ENCODE measurements at places on chromosomes 7 and 10.

- no peaks in the 10 kb centered on the region for H3K27me3 ChIP-seq
- no peak overlapping the region for H3K4me3 ChIP-seq
- H3K36me3 ChIP-seq: no peaks in the 10 kb centered on the region
- H3K4me1 ChIP-seq: no peaks in the 10 kb centered on the region
- H3K27ac ChIP-seq: no peak overlapping the region
These were observed 165.4 kb downstream of the CDC14C start for GRCh38 chr7:49089717-49090116.

DNA sequence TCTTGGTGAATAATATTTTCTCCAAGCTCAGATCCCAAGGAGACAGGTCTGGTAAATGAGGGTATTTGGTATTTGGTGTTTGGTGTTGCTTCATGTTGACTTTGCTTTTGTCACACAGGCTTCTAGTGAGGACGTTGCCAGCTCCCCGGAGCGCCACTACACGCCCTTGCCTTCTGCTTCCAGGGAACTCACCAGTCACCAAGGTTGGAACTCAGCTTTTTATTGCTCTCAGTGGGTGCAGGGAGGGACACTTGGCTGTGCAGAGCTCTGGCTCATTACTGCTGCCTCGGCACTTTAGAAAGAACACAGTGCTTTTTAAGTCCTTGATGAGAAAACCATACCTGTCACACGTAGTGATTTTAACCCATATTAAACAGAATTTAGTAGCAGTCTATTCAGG, 892.9 kb downstream of the LRMDA start:
- H3K27me3 ChIP-seq: no peaks in the 10 kb centered on the region
- H3K27ac ChIP-seq: no peak overlapping the region
- no peak overlapping the region for H3K4me3 ChIP-seq
- H3K4me1 ChIP-seq: no peaks in the 10 kb centered on the region
- no peaks in the 10 kb centered on the region for H3K36me3 ChIP-seq

DNA sequence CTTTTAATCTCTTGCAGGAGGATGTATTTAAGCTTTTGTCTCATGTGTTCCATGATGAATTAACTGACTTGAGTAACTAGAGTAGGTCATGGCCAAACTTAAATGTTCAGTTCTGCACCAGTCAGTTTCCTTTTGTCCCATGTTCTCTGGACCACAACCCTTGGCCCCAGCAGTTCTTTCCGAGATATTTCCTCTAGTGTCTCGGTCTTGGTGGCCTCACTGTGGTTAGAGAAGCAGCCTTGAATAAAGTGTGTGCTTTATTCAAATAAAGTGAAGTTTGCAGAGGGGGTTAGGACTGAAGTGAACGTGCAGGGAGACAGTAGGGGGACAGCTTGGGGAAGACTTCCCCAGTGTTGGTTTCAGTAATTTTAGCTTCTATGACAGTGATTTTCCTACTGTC, 9.3 kb downstream of the ZNF212 start:
- no peaks in the 10 kb centered on the region for H3K4me1 ChIP-seq
- no peak overlapping the region for H3K27ac ChIP-seq
- no peak overlapping the region for H3K4me3 ChIP-seq
- DNase-seq: no peak
- H3K36me3 ChIP-seq: peaks cover 5% of the 10 kb centered on the region

DNA sequence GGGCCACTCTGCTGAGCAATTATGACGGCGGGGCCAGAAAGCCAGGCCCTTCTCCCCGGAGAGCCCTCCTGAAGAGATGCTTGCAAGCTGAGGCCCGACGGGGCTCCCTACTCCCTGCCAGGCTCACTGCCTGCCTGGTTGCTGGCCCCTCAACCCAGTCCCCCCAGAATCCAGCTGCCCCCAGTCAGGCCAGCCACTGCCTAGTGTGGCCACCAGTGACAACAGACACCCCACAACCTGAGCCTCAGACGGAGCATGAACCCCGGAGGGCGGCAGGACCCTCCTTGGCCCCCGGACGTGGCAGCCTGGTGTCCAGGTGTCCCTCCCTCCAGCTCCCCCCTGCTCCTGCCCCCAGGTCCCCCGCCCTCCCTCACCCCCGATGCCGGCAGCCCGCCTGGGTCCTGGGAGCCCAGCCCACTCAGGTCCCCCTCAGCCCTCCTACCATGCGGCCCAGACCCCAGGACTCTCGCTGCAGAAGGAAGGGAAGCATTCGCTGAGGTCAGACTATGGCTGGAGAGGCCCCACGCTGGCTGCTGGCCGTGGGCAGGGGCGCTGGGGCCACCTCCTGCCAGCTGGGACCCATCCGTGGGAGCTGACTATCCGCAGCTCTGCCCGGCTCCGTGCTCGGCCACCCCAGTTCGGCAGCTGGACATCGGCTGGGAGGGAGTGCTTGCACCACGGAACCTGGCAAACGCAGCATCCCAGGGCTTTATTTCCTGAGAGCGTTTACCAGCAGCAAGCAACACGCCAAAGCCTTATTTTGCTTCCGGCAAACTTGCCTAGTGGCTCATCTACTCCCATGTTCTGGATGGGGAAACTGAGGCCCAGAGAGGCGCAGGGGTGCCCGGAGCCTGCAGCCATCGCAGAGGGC, 89.8 kb downstream of the UNCX start:
- peaks cover 60% of the 10 kb centered on the region for H3K27me3 ChIP-seq
- no peak for DNase-seq
- no peak overlapping the region for H3K4me3 ChIP-seq
- H3K27ac ChIP-seq: no peak overlapping the region

DNA sequence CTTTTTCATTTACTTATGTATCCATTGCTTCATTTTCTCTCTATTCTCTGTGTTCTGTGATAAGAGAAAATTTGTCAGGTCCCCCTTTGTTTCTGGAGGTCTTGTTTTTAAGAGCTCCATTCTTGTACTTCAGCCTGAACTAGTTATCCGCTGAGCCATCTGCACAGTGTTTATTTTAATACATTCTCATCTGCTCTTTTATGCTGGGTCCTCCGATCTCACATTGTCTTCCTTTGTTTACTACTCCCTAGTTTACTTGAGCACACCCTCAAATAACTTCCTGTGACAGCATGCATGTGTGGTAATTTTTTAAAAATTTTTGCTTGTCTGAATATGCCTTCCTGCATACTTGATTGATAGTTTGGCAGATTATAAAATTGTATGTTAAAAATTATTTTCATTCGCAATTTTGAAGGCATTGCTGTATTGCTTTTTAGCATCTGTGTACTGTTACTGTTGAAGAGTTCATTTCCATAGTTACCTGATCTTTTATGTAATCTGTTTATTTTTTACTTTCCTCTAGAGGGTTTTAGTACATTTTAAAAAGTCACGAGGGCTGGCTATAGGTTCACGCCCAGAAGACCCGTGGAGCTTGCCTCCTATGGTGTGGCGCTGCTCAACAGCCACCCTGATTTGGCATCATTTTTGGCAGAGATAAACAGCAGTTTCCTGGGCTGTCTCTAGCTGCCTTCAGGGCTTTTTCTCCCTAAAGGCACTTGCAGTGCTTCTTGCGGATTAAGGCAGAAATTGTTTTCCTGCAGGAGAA, 31.9 kb downstream of the RSBN1L start:
- no peaks in the 10 kb centered on the region for H3K27me3 ChIP-seq
- H3K27ac ChIP-seq: no peak overlapping the region
- no peak for DNase-seq
- no peaks in the 10 kb centered on the region for H3K36me3 ChIP-seq
- H3K4me1 ChIP-seq: peaks cover 8% of the 10 kb centered on the region

DNA sequence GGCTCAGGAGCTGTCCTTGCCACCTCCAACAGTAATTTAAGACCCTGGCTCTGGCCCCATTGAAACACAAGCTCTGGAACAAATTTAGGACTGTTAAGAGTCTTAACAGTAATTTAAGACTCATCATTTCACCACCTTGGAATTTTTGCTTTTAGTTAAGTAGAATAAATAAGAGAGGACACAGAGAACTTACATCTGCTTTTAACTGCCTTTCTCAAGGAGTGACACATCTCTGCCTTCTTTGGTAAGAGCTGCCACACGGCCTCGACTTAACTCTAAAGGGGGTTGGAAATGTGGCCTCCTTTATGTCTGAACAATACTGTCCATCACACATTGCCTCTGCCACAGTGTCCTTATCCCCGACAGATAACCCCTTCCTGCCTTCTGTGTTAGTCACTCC, 77.9 kb downstream of the HERPUD2 start:
- H3K4me3 ChIP-seq: no peak overlapping the region
- H3K36me3 ChIP-seq: no peaks in the 10 kb centered on the region
- no peaks in the 10 kb centered on the region for H3K4me1 ChIP-seq
- no peak for DNase-seq

GRCh38 chr7:40288827-40289226, 154.0 kb downstream of the SUGCT start:
- no peaks in the 10 kb centered on the region for H3K27me3 ChIP-seq
- no peak for DNase-seq
- no peaks in the 10 kb centered on the region for H3K4me1 ChIP-seq
- H3K36me3 ChIP-seq: no peaks in the 10 kb centered on the region
- no peak overlapping the region for H3K27ac ChIP-seq

DNA sequence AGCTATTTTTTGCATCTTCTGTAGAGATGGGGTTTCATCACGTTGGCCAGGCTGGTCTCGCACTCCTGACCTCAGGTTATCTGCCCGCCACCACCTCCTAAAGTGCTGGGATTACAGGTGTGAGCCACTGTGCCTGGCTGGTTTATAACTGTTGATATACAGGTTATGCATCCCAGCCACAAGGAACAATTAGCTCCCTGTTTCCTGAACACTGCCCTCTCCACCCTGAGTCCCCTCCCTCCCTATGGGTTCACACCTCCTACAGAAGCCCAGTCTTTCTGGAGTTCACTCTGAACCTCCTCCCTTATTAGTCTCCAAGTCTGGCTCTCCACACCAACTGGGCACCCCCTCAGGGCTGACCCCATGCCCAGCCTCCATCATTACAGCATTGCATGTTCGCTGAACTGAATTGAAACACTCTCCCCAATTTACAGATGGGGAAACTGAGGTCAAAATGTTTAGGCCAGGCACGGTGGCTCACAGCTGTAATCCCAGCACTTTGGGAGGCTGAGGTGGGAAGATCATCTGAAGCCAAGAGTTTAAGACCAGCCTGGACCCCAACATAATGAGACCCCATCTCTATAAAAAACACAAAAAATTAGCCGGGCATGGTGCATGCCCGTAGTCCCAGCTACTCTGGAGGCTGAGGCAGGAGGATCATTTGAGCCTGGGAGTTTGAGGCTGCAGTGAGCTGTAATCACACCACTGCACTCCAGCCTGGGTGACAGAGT, 1.7 kb upstream of the CLIP2 start:
- H3K4me1 ChIP-seq: peaks cover 31% of the 10 kb centered on the region
- no peak for DNase-seq
- H3K36me3 ChIP-seq: no peaks in the 10 kb centered on the region
- H3K27me3 ChIP-seq: no peaks in the 10 kb centered on the region

DNA sequence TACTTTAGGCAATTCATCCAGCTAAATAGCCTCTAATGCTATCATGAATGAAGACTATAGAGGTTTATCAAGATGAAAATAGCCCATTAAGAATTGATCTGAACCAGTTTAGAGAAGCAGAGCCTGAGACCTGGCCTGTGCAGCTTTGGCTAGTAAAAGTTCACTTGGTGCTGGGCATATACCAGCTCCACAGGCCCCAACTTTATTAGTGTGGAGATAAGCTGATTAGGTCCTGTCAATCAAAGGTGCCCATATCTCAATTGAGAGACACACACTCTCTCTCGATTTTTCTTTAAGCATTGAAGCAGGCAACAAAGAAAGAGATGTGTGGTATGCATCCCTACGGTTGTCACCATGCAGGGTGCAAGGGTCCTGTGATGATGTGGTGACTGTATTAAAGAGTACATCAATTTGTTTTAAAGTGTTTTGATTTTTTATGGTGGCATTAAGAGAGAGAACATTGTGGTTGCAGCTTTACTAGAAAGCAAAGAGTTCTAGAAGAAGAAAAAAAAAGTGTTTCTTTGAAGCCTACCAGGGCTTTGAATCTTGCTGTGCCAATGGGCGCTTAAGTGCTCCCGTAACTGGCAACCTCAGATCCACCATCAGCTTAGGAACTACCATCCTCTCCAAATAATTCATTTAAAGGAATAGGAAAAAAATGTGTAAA, 111.6 kb downstream of the VTI1A start:
- DNase-seq: no peak
- H3K4me3 ChIP-seq: no peak overlapping the region
- no peaks in the 10 kb centered on the region for H3K4me1 ChIP-seq
- H3K27ac ChIP-seq: no peak overlapping the region
- no peaks in the 10 kb centered on the region for H3K36me3 ChIP-seq

DNA sequence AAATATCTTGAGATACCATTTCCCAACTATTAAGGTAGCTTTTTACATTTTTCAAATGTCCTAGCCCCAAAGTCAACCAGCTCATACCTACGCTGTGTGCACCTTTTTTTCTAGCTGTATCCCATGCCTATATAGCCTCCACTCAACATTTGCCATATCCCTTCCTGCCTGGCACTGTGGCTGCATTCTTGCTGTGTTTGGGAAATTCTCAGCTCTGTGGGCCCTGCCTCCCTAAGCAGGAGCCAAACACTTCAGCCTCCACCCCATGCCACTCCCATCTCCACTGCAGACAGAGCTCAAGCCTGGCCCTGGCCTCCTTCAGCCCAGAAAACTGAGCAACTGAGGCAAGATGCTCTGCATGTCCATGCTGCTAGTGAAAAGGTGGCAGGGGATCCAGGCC, 141.3 kb downstream of the RAB11FIP2 start:
- H3K4me3 ChIP-seq: no peak overlapping the region
- H3K36me3 ChIP-seq: no peaks in the 10 kb centered on the region
- H3K27me3 ChIP-seq: no peaks in the 10 kb centered on the region
- no peak for DNase-seq
- H3K27ac ChIP-seq: no peak overlapping the region
- no peaks in the 10 kb centered on the region for H3K4me1 ChIP-seq

DNA sequence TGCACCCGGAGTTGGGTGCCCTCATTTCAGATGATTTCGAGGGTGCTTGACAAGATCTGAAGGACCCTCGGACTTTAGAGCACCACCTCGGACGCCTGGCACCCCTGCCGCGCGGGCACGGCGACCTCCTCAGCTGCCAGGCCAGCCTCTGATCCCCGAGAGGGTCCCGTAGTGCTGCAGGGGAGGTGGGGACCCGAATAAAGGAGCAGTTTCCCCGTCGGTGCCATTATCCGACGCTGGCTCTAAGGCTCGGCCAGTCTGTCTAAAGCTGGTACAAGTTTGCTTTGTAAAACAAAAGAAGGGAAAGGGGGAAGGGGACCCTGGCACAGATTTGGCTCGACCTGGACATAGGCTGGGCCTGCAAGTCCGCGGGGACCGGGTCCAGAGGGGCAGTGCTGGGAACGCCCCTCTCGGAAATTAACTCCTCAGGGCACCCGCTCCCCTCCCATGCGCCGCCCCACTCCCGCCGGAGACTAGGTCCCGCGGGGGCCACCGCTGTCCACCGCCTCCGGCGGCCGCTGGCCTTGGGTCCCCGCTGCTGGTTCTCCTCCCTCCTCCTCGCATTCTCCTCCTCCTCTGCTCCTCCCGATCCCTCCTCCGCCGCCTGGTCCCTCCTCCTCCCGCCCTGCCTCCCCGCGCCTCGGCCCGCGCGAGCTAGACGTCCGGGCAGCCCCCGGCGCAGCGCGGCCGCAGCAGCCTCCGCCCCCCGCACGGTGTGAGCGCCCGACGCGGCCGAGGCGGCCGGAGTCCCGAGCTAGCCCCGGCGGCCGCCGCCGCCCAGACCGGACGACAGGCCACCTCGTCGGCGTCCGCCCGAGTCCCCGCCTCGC, at the start of gene EGFR:
Gene EGFR, plus strand, starts transcription at position 657 of the 830 bp plus-strand sequence. CDS start 261 bp downstream, outside the sequence.
- peak within 1 kb of the TSS; percentile 56 for H3K4me3 ChIP-seq
- H3K27me3 ChIP-seq: no peaks in the 10 kb centered on the region
- H3K4me1 ChIP-seq: no peaks in the 10 kb centered on the region
- DNase-seq: peak; percentile 75
- H3K36me3 ChIP-seq: no peaks in the 10 kb centered on the region
